ENCODE measurements at places on chromosomes 16 and 17.
A peak's percentile ranks its signal among the peaks of the same experiment; 100 is the strongest.

GRCh38 chr17:38579934-38580333 lies 25.8 kb downstream of the SRCIN1 start:
- DNase-seq, result no peak

DNA sequence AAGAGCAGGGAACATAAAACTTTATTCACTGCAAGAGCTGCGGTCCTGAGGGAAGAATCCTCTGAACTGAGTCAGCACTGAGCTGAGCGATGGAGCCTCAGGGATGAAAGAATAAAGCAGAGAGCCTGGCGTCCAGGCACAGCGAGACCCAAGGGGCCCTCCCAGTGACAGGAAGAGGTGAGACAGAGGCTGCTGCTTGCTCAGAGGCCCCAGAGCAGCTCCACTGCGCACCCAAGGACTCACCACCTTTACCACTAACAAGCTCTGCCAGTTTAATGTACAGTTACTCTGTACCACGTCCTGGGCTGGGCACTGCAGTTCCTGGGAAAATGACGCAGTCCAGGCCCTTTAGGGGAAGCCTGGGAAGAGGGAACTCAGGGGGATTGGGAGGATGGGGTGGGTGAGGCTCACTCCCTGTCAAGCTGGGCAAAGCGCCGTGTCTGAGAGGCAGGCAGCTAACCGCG lies 5.6 kb downstream of the GFAP start:
- DNase-seq, result no peak

DNA sequence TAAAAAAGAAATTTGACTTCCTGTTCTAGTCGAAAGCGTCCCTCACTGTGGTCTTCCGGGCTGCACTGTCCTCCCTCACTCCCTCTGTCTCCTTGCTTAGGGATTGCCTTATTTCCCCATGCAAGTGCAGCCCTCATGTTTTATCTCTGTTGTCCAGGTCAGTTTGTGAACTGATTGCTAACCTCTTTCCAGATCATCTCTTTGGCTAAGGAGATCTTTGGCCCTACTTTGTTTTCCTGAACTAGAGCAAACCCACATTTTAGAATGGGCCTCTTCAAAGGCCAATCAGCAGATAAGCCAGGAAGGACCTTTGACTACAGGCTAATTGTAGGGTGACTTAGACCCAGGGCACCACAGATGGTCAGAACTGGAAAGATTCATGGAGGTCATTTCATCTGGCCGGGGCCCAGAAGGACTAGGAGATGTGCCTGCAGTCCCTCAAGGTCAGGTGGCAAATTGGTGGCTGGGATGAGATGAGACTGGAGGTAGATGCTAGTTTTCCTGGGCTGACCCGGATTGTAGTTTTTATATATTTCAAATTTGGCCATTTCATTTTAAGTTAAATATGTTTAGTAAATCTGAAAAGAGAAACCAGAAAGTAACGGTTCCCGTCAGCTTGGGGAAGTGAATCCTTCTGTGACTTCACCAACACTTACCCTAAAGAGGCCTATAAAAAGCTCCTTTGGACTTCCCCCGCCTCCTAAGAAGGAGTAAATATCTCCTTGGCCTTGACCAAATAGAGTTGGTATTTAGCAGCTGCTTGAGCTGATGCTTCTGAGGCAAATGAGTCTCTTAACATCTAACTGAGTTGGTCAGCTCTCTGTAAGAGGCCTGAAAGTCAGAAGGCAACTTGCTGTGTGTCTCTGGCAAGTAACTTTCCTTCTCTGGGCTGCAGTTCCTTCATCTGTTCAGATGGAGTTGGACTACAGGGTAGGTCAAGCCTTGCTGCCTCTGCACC lies 6.2 kb upstream of the SLC25A19 start:
- no peak for DNase-seq

- no peak for DNase-seq
Measured at GRCh38 chr17:42684929-42685556, 2.7 kb downstream of the CNTNAP1 start.

DNA sequence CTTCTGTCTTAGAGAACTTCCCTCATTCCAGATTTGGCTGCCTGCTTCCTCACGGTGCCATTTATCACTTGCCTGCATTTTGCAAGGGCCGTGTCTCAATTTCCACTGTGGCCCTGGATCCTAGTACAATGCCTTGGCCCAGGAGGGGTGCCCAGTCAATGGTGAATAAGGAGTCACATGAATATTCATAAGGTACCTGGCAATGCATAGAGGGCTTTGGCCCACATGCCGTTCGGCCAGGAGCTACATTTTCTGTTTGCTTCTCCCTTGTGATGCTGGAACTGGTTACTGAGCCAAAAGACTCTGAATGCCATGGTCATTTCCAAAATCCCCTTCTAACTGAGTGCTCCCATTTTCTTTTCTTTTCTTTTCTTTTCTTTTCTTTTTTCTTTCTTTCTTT lies 4.8 kb upstream of the PIRT start:
- DNase-seq, result no peak

- peak; percentile 48 for DNase-seq
Measured at GRCh38 chr17:3944485-3945388, 19.5 kb downstream of the ATP2A3 start.

DNA sequence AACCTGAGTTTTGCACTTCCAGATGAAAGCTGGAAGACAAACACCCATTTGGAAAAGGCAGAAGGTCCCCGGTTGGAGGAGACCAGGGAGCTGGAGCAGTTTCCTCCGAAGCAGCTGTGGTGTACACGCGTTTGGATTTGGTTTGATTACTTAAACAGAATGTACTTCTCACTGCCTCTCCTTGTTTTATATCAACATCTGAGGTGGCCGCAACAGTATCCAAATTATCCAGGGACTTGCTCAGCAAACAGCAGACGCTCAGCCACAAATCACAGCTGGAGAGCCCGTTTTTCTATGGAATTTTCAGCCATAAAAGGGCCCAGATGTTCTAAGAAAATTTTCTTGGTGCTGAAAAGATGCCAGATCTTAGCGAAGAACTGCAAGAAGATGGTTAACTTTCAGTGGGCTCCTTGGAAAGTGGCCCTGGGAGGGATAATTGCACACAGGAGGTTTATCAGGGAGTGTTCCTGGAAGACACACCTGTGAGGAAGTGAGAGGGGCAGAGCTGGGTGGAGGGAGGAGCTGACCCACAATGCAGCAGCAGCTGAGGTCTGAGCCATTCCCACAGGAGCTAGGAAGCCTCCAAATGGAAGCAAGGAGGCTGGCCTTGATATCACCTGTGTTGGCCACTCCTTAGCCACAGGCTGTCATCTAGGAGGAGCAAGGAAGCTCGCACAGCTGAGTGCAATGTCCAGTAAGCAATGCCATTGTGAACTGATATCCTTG lies 28.9 kb upstream of the CDH5 start:
- no peak for DNase-seq

Measured in CD4-positive, alpha-beta T cell treated with Interleukin-12 subunit alpha and Interleukin-12 subunit beta, for 1 hour (primary cell).